A549 treated with GW870086 at 1 μM for 4 hours (cell line): ENCODE measurements at places on chromosomes 7 and 10. TPM values are rescaled to one million over a fixed set of nuclear protein-coding genes. Genes with fewer than 3 reads are reported as not detected.

Gene ASB10
- not detected in 5 replicates for total RNA-seq

Gene MEOX2
- not detected in 5 replicates for total RNA-seq

Gene SPDYE2
- total RNA-seq = not detected in 5 replicates

Gene TFR2
- 1.9 to 3.3 TPM (median 2.7 TPM) in 5 replicates for total RNA-seq

Gene HMX2
- total RNA-seq = 0.14 to 0.25 TPM in 2 of 5 replicates, not detected in the others

Gene VPS50
- 5.8 to 7.7 TPM (median 6.6 TPM) in 5 replicates for total RNA-seq

Gene STAG3
- 0.21 to 0.72 TPM (median 0.21 TPM) in 3 of 5 replicates, not detected in the others for total RNA-seq

Gene HOXA10
- total RNA-seq = 6.9 to 7.2 TPM (median 7.1 TPM) in 5 replicates
